Purkinje cell (primary cell): ENCODE measurements at places on chromosomes 2 and 18. TPM values are rescaled to one million over a fixed set of nuclear protein-coding genes. Genes with fewer than 3 reads are reported as not detected.

PDCL3 gene
- 45.6 and 59.3 TPM in 2 replicates for polyA plus RNA-seq

ACKR3 gene
- 0.56 TPM in 1 of 2 replicates, not detected in the other for polyA plus RNA-seq

KCNS3 gene
- 0.98 TPM in 1 of 2 replicates, not detected in the other for polyA plus RNA-seq

CABLES1 gene
- polyA plus RNA-seq = 2.7 and 2.9 TPM in 2 replicates

GALR1 gene
- polyA plus RNA-seq = 0.32 TPM in 1 of 2 replicates, not detected in the other

CAB39 gene
- 45.8 and 49.2 TPM in 2 replicates for polyA plus RNA-seq
